ENCODE measurements at places on chromosomes 4 and X. TPM values are rescaled to one million over a fixed set of nuclear protein-coding genes. Genes with fewer than 3 reads are reported as not detected.

COL4A6 gene
- total RNA-seq = not detected

SSX1 gene
- total RNA-seq = not detected

CT45A2 gene
- total RNA-seq = not detected

HPGD gene
- 6.1 TPM for total RNA-seq

CDS1 gene
- 0.68 TPM for total RNA-seq

TBC1D8B gene
- 0.17 TPM for total RNA-seq

UGT2B17 gene
- total RNA-seq = not detected

ARSJ gene
- not detected for total RNA-seq

RNF175 gene
- 0.58 TPM for total RNA-seq

HGFAC gene
- not detected for total RNA-seq

IL2 gene
- total RNA-seq = 1.1 TPM

DNA sequence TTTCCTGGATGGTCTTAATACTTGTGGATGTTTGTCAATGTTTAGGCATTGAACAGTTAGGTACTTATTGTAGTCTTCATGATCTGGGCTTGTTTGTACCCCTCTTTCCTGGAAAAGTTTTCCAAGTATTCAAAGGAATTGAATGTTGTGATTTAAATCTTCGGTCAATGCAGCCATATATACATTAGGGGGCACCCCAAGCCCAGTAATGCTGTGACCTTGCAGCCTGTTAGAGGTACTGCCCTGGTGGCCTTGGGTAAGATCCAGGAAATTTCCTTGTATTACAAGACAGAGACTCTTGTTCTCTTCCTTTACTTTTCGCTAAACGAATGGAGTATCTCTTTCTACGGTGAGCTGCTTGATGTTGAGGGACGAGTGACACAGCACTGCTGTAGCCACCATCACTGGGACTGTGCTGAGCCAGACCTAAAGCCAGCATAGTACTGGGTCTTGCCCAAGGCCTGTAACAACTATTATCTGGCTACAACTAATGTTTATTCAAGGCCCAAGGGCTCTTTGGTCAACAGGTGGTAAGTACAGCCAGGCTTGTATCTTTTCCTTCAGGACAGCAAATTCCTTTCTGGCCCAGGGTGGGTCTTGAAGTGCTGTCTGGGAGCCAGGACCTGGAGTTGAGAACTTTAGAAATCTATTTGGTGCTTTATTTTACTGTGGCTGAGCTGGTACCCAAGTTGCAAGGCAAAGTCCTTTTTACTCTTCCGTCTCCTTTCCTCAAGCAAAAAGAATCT lies 118.3 kb upstream of the ATOH1 start:
- no peak for DNase-seq

DNA sequence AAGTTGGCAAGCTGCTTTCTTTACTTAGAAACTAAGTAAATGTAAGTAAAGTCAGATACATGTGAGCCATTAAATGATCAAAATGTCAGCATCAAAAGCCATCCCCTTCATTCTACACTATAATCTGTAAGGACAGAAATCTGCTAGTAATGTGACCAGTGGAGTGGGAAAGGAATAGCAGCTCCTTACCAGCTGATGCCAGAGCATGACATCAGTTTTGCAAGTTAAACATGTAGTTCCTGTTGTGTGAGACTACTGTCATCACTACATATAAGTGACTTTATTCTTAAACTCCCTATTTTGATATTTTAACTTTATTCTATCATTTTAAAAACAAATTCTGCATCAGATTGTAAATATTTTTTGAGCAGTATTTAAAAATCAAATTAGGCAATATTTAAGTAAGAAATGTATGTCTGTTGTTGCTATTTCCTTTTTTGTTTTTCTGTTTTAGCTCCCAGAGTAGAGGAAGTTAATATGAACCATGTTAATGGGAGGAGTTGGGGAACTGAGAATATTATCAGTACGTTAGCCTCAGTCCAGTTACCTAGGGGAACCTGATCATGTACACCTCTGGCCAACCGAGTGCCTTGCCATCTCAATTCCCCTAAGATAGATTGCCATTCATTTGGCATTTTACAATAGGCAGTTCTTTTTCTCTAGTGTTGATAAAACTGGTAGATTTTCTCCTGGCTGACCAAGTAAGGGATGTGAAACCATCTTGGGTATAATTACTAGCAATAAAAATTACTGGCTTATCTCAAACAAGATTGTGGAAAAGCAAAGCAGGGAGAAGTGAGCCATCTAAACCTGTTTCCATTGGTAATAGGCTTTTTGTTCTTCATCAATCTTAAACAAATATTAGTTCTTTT lies 34.7 kb downstream of the CCNI start:
- no peak for DNase-seq

GRCh38 chr4:87144356-87144755 lies 76.1 kb downstream of the KLHL8 start:
- no peak for DNase-seq

DNA sequence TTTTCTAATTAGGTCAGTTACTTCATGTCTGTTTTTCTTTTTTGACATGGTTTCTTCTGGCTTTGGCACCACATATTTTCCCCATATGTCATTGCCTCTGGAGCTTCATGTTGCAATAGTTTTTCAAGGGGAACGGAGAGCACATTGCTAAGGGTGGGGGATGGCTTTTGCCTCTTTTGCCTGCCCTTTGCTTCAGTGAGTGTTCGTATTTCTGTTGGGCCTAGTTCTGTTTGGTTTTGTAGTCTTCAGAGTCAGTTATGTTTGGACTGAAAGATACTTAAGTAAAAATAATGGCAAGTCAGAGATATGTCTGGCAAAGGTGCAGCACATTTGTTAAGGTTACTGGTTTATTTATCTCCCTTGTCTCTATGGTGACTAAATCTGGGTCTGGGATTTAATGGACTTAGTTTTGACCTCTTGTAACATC lies 29.1 kb downstream of the FHL1 start:
- no peak for DNase-seq

GRCh38 chr4:120939693-120940092 lies 17.2 kb upstream of the PRDM5 start:
- DNase-seq = no peak

GRCh38 chr4:109952612-109953011 lies 39.9 kb downstream of the EGF start:
- DNase-seq = no peak

GRCh38 chrX:53544936-53545335 lies 110.8 kb upstream of the HSD17B10 start:
- DNase-seq = no peak

- DNase-seq = no peak
Observed at GRCh38 chrX:17632942-17633341, 104.4 kb upstream of the SCML1 start.

GRCh38 chrX:48904180-48904579 lies 6.5 kb downstream of the PQBP1 start:
- no peak for DNase-seq

GRCh38 chr4:66328803-66329574 lies 658.7 kb upstream of the EPHA5 start:
- DNase-seq = no peak

DNA sequence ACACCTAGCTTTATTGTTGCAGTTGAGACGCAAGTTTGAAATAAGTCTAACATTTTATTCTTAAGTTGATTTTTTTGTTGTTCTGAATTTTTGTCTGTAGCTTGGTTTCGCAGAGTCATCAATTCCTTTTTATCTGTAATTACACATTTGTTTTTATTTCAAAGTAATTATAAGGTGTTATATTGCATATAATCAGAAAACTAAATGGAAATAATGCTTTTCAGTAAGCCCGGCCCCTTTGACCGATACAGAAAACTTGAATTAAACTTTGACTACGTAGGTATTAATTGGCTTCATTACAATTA lies 2.1 kb downstream of the KDM6A start:
- DNase-seq = no peak

DNA sequence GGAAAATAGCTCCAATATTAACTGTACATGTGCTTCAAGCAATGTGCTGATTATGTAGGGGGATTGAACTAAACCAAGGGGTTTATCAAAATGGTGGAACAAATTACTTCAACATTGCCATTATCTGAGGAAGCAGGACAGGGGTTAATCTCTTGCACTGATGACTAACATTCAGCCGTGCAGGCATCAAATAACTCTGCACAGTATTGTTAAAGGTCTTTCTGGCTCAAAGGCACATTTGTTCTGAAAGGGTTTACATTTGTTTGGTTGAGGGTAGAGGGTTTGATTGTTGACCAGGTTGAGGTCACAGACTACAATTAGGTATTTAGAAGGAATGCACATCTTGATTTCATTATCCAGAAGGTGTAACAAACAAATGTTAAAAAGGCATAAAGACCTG lies 32.2 kb upstream of the CCSER1 start:
- no peak for DNase-seq

DNA sequence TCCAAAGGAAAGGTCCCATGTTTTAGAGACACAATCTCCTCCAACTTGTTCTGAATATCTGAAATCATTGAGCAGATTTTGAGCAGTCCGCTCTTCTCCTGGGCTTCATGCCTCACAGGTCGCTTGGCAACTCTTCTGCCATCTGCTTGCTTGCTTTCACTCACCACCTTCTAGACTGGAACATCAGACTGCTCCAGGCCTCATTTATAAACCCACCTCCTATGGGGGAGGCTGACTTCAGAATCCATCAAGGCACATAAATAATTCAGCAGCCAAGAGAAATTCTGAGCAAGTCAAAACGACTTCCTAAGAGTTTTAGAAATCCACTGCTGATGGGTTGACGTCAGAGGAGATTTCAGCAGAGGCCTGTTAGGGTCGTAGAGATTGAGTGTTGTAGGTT lies 64.1 kb downstream of the FAM184B start:
- no peak for DNase-seq

- no peak for DNase-seq
Observed at GRCh38 chr4:77564231-77564630, 41.4 kb upstream of the CXCL13 start.

DNA sequence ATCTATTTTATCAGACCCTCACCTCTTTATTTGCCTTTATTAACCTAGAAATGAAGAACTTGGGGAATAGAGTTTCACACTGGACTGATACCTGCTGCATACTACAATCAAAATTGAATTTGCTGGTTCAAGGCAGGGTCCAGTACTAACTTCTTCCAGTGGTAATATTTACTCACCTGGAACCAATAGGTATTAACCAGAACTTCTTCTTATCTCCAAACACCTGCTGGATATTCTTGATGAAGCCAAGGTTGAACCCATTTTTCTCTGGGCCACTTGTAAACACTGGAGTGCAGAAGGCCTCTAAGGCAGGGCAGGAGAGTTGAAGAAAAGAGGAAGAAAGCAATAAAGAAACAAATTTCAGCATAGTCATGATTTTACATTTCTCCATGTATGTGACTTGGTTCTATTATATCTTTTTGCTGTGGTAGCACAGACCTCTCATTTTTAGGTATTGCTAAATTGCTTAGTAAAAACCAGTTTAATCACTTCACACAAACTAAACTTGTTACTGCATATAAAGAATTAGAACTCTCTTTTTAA lies 101.1 kb downstream of the ZDHHC15 start:
- no peak for DNase-seq

GRCh38 chr4:169293343-169294176 lies 22.8 kb upstream of the SH3RF1 start:
- DNase-seq = no peak

- DNase-seq = no peak
Observed at GRCh38 chrX:38260231-38260630, 39.6 kb upstream of the SRPX start.

DNA sequence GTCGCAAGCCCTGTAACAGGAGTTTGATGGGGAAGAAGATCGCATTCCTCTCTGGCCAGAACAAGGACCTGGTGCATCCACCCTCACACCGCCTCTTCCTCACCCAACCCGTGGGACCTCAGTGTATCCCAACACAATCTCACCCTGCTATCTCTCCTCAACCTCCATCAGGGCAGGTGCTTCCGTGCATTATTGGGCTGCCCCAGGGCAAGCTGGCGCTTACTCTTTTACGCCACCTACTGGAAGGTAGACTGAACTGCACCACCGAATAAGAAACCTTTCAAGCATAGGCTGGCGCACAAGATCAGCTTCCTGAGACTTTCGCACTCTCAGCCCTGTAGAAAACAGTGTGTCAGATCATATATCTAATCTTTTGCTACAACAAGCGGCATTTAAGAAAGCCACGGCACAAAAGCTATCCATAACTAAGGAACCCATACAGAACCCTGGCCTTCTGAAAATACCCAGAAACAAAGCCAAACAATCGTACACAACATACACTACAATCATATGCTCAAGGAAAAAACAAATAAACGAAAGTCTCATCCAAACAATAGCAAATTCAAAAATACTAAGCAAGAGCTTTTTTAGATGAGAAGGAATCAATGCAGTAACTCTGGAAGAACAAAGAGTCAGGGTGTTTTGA lies 209.3 kb downstream of the UGT8 start:
- peak; percentile 28 for DNase-seq

DNA sequence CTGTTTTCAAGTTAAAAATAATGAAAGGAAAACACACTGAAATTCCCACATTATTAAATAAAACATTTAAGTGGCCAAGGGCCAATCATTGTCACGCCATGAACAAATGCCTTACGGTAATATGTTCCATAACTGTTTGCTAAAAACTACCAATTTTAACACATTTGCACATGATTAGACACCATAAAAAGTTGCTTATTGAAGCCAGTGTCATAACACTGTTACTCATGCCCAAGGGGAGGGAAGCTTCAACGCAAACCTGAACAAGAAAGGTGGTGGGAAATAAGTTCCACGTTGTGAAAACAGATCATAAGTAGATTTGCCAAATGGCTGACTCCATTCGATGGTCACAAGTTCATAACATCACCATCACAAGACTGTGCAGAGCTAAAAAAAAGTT lies 739.3 kb upstream of the FAM241A start:
- no peak for DNase-seq

GRCh38 chr4:152434011-152434410 lies 101.9 kb downstream of the FBXW7 start:
- DNase-seq = no peak

DNA sequence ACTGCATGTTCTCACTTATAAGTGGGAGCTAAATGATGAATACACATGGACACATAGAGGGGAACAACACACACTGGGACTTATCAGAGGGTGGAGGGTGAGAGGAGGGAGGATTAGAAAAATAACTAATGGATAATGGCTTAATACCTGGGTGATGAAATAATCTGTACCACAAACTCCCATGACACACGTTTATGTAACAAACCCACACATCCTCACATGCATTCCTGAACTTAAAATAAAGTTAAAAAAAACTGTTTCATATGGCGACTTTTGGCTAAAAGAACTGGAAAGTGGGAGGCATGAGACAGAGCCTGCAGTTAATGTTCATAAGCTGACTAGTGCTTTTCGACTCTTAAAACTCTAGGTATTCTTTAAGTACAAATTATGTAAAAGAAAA lies 98.9 kb upstream of the NPFFR2 start:
- DNase-seq = no peak

DNA sequence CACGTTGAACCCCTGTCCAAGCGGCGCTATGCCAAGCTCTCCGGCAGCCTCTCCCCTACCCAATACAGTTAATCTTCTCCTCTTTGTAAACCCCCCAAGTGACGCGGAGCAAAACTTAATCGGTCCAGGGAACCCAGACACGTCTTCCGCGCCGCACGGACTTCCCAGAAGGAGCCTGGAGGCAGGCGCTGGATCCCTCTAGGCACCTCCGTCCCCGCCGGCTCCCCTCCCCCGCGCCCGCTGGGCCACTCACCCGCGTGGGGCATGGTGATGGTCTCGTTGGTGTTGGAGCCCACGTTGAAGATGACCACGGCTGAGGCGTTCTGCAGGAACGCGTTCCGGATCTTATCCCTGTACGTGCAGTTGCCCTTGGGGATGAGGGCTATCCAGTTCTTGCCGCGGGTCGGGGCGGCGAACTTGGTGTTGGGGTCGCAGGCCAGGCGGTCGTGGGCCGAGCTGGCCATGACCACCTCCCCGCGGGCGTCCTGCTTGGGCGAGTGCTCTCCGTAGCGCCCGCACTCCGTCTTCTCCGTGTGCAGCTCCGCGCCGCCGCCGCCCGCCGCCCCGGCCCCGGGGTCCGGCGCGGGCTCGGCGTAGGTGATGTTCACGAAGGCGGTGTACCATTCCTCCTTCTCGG lies 1.1 kb downstream of the RNF150 start:
- no peak for DNase-seq

All from CD8-positive, alpha-beta T cell (primary cell).